ENCODE measurements at places on chromosomes 3 and 15.

GRCh38 chr3:122060040-122060698 is 5.0 kb downstream of the CD86 start:
- no peak for DNase-seq

- no peak for DNase-seq
These were observed 122.3 kb upstream of the AADACL2 start for GRCh38 chr3:151611419-151611818.

- DNase-seq = no peak
These were observed 41.7 kb downstream of the CHST14 start for GRCh38 chr15:40512440-40512839.

DNA sequence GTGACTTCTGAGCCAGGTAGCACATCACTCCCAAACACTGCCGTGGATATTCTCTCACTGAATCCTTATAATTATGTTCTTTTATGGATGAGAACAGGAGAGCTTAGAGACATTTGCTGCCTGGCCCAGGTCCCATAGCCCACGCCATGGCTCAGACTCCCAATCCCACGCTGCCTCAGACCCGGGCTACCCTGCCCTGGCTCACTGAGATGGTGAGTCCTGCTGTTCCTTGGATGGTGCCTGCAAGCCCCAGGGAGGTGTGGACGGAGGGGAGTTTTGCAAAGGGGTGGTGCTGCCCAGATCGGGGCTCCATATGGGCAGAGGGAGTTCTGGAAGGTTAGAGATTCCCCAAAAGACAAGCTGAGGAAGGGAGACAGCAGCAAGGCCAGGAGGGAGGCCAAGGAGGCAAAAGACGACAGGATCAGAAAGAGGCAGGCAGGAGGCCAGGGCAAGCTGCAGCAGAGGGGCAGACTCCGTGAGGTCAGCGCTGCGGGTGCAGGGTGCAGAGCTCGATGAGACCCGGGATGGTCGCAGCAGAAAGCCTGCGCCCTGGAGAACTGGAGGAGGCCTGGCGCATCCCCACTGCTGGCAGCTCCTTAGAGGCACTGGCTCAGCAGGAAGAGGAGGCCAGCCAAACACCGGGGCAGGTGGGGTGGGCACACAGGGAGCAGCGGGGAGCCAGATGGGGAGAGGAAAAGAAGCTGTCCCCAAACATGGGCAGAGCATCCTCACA is 95.7 kb upstream of the ALDH1A3 start:
- DNase-seq = no peak

DNA sequence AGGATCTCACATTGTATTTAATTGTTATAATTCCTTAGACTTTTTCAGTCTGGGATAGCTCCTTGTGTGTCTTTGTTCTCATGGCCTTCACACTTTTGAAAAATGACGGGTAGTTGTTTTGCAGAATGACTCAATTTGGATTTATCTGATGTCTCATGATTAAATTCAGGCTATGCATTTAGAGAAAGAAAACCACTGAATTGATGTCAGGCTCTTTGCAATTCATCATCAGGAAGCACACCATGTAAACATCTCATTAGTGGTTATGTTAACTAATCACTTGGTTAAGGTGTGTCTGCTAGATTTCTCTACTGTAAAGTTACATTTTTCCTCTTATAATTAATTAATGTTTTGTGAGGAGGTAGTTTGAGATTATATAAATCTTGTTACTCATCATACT is 8.0 kb upstream of the SLC22A13 start:
- DNase-seq = no peak

GRCh38 chr15:52800828-52801747 is 11.0 kb upstream of the ONECUT1 start:
- DNase-seq = no peak

GRCh38 chr3:136617198-136617597 is 135.0 kb downstream of the STAG1 start:
- no peak for DNase-seq

DNA sequence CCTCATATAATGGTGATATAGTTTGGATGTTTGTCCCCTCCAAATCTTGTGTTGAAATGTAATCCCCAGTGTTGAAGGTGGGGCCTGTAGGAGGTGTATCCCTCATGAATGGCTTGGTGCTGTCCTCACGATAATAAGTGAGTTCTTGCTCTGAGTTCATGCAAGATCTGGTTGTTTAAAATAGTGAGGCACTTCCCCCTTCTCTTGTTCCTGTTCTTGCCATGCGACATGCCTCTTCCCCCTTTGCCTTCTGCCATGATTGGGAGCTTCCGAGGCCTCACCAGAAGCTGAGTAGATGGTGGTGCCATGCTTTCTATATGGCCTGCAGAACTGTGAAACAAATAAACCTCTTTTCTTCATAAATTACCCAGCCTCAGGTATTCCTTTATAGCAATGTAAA is 39.2 kb downstream of the REC114 start:
- DNase-seq = no peak

GRCh38 chr3:155307183-155307582 is 13.7 kb upstream of the STRIT1 start:
- DNase-seq = no peak

DNA sequence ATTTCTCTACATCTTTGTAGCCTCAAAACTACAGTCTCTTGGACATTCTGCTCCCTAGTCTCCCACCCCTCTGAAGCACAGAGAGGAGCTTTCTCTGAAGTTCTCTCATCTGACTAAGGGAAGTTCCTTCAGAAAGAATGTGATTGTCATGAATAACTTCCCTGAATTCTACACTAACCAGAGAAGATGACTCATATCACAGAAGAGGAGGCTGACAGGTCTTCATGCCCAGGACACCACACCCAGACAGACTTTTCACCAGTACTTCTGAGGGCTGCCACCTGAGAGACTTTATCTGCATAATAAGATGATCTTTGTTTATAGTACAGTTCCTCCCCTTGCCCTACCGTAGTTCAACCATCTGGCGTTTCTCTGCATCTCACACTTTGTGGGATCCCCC is 52.8 kb downstream of the CDIN1 start:
- no peak for DNase-seq

DNA sequence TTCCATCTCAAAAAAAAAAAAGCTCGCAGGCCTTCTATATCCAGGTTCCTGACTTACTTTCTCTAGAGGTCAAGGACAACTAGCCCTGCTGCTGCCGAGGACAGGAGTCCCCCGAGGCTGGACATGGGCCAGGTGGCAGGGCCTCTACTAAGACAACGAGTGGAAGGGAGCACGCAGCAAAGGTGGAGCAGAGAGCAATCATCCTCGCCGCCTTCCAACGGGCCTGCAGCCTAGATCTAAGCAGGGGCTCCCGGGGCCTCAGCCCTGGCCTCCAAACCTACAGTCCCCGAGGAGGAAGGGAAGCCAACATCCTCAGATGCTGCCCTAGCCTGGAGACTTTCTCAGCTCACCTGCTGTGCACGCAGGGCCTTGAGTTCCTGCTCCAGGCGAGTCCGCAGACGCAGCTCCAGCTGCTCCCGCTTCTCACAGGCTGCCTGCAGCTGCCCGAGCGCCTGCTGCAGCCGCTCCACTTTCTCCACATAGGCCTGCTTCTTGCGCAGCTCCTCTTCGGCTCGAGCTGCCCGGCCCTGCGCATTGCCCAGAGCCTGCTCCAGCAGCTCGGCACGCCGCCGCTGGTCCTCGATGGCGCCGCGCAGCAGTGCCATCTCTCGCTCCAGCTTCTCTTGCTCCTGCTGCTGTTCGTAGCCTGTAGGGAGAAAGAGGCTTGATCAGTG is 12.9 kb downstream of the AMOTL2 start:
- no peak for DNase-seq

DNA sequence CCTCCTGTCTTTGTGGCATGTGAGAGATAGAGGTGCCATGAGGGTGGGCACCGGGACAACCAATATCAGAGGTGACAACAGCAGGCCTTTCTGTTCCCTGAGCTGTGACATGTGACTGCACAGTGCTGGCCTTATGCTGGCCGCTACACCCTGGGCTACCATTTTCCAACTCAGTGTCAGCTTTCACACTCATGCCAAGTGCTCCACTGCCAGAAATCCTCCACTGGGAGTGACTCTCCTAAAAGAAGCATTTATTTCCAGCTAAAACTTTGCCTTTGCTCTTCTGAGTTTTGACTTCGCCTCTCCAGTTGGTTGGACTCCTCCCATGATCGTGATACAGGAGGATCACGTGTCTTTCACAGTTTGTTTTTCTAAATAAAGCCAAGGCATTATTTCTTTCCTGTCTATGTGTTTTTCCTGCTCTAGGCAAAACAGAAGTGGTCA is 31.4 kb downstream of the CA12 start:
- DNase-seq = no peak

- DNase-seq = no peak
These were observed 440.1 kb downstream of the GABRG3 start for GRCh38 chr15:27410996-27411605.

DNA sequence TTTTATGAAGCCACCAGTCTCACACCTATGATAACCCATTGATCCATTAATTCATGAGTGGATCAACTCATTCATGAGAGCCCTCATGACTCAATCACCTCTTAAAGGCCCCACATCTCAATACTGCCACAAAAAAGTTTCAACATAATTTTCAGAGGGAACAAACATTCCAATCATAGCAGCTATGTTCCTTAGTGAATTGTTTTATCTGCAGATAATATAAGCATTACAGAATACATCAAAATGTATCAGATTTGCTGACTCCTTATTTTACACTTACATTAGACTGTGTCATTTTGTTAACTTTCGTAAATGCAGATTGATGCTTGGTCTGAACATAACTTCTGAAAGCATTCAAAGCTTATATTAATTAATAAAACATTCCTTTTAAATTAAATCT is 155.3 kb upstream of the MBNL1 start:
- no peak for DNase-seq

DNA sequence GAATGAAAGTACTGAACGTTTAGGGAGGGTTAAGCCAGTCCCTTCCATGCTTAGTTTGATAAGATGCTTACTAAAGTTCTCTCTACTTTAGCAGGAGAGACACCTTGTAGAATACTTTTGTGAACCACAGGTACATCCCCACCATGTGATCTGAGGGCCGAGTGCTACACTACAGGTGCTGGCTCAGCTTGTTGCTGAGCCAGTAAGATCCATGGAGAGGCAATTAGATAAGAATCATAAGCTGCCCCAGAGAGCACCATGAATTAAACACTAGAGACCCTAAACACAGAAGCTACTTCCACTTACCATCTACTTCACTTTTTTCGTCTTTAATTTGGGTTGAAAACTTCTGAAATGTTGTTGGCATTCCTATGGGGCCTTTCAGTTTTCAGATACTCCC is 70.5 kb upstream of the GOLGA8B start:
- DNase-seq = no peak

DNA sequence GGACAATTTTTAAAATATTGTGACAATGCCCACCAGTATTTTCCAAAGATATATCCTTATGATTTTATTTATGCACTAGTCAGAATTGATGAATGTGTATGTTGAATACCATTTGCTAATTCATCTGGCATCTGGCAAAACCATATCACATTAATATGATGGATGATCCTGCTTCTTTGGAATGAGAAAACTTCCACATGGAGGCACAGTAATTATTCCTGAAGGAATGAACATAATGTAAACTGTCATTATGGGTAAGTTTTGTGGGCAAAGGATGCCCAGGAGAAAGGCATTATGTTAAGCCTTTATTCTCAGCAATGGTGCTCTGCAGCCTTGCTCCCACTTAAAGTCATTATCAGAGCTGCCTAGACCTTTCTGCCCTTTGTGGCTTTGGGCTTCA is 113.0 kb upstream of the MME start:
- no peak for DNase-seq

- no peak for DNase-seq
These were observed 216.9 kb downstream of the IGSF11 start for GRCh38 chr3:118817748-118818165.

- no peak for DNase-seq
These were observed 180.6 kb downstream of the CHL1 start for GRCh38 chr3:377158-377561.

Data from brain pericyte (primary cell).